ENCODE measurements at places on chromosomes 2 and 18. TPM values are rescaled to one million over a fixed set of nuclear protein-coding genes. Genes with fewer than 3 reads are reported as not detected.

DNA sequence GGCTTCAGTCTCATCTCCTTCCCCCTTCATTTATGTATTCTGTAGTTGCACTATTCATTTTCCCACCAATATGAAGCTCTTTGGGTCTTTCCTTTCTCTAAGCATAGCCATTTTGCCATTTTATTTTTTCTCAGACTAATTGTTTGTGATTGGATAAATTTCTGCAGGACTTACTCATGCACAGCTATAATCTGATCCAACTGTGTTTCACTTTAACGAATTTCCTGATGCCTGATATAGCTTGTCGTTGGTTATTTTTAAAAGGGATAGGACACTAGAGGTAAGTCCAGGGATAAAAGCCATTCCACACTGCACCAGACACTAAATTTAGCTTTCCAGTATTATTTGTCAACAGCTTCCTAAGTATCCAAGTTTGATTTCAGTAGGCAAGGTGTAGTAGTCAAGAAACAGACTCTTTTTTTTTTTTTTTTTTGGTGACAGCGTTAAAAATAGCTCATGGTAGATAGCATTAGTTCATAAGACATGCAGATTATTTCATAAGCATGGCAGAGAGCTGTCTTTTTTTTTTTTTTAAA is 17.4 kb downstream of the ASB18 start:
- 0 out of 2 replicates have a peak, but pooled peaks cover 9% of the 10 kb centered on the region for H3K36me3 ChIP-seq
- DNase-seq: peak; percentile 12
- peaks cover 3% of the 10 kb centered on the region for H3K27me3 ChIP-seq
- H3K27ac ChIP-seq: peak overlapping the region; percentile 55
- peaks cover 7% of the 10 kb centered on the region for H3K4me1 ChIP-seq

GRCh38 chr2:225472161-225472560 is 72.7 kb downstream of the NYAP2 start:
- no peak for DNase-seq
- peaks cover 14% of the 10 kb centered on the region for H3K4me1 ChIP-seq
- no peaks in the 10 kb centered on the region for H3K27me3 ChIP-seq
- H3K36me3 ChIP-seq: no peaks in the 10 kb centered on the region
- no peak overlapping the region for H3K27ac ChIP-seq

DNA sequence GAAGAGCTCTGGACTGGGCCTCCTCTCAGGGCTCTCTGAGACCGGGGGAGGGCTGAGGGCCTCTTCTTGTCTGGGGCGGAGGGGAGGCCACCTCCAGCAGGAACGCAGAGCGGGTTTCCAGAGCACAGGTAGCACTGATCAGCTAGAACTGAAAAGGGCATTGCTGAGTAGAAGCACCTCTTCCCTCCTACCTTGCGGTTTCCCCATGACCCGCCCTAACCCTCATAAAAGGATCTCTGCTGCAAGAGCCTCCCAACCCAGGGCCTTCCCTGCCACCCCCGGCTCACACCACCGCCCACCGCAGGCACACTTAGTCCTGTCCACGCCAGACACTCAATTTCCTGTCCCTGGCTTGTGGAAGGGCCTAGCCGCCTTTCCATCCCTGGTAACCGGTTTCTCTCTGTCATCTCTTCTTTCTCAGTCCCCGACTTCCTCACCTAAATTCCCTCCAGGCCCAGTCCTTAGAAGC is 966 bp downstream of the ADCY3 start:
- H3K4me1 ChIP-seq: peaks cover 42% of the 10 kb centered on the region
- H3K36me3 ChIP-seq: peaks cover 6% of the 10 kb centered on the region
- no peak for DNase-seq
- H3K27ac ChIP-seq: peak overlapping the region; percentile 79

DNA sequence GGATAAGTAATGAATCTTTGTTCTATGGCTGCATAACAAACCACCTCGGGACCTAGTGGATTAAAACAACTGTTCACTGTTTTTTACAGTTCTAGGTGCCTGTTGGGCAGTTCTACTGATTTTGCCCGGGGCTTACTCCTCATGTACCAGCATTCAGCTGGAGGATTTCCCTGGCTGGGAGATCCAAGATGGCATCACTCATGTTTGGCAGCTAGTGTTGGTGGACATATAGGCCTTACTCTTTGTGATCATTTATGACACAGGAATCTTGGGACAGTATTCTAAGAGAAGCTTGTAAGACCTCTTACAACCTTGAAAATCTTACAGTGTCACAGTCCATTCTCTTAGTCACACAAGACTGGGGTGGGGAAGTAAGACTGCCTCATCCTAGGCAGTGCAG is 4.6 kb downstream of the MARCHF7 start:
- H3K36me3 ChIP-seq: peaks cover 72% of the 10 kb centered on the region
- no peak overlapping the region for H3K4me3 ChIP-seq
- H3K27ac ChIP-seq: 0 out of 2 replicates have a peak overlapping the region, but pooled peaks have one; percentile 21

The LIPG gene
- total RNA-seq: not detected

GRCh38 chr2:169073963-169074751 is 4.8 kb downstream of the DHRS9 start:
- DNase-seq: no peak
- H3K4me3 ChIP-seq: no peak overlapping the region
- no peaks in the 10 kb centered on the region for H3K27me3 ChIP-seq
- no peaks in the 10 kb centered on the region for H3K36me3 ChIP-seq

DNA sequence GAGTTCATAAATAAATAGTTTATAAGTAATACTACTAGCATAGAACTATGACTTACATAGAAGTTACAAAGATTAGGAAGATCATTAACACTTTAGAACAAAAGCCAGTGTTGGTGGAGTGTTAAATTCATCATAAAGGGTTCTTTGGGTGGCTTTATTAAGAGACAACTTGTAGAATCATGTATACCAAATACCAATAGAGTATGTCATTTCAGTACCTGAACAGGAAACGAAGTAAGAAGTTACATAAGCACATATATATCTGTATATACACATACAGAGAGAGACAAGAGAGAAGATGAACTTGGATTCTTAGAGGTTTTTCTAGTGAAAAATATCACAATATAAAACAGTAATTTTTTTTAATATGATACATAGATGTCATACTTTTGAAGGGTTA is 82.5 kb upstream of the OTX1 start:
- H3K4me1 ChIP-seq: no peaks in the 10 kb centered on the region
- H3K27ac ChIP-seq: no peak overlapping the region
- H3K36me3 ChIP-seq: peaks cover 10% of the 10 kb centered on the region
- no peaks in the 10 kb centered on the region for H3K27me3 ChIP-seq
- no peak for DNase-seq

- H3K27ac ChIP-seq: no peak overlapping the region
- H3K36me3 ChIP-seq: no peaks in the 10 kb centered on the region
- no peak for DNase-seq
Observed at GRCh38 chr2:8502316-8502715, 179.5 kb upstream of the ID2 start.

GRCh38 chr18:66066191-66066590 is 315.4 kb downstream of the CDH7 start:
- DNase-seq: no peak
- no peaks in the 10 kb centered on the region for H3K4me1 ChIP-seq
- H3K27ac ChIP-seq: no peak overlapping the region
- no peak overlapping the region for H3K4me3 ChIP-seq
- no peaks in the 10 kb centered on the region for H3K36me3 ChIP-seq

DNA sequence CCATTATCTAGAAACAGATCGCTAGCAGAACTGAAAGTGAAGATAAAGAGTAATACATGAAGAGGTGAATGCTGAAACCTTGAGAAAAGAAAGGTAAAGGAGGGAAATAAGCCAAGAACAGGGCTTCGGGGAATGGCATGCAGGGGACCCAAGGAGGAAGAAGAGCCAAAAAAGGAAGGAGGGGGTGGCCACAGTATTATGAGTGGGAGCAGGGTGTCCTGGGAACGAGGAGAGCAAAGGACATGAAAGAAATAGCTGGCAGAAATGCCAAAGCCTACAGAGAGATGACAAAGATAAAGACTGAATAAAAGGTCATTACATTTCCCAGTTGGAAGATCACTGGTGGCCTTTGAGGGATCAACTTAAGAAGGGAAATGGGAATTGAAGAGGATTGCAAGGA is 82.9 kb downstream of the ACTR3 start:
- peaks cover 9% of the 10 kb centered on the region for H3K27me3 ChIP-seq
- H3K36me3 ChIP-seq: peaks cover 53% of the 10 kb centered on the region
- no peak for DNase-seq
- peak overlapping the region; percentile 39 for H3K27ac ChIP-seq
- H3K4me3 ChIP-seq: no peak overlapping the region

- H3K27ac ChIP-seq: no peak overlapping the region
- H3K4me3 ChIP-seq: no peak overlapping the region
- no peaks in the 10 kb centered on the region for H3K27me3 ChIP-seq
- peaks cover 13% of the 10 kb centered on the region for H3K4me1 ChIP-seq
Observed at GRCh38 chr2:105288133-105288532, 41.4 kb downstream of the TGFBRAP1 start.
